Thoracic aorta endothelial cell (primary cell): ENCODE measurements at places on chromosomes 4 and X. TPM values are rescaled to one million over a fixed set of nuclear protein-coding genes. Genes with fewer than 3 reads are reported as not detected.

The AKAP4 gene
- not detected in 2 replicates for total RNA-seq

The ADGRG4 gene
- under 0.01 TPM in 1 of 2 replicates, not detected in the other for total RNA-seq

The PCSK1N gene
- total RNA-seq: not detected in 2 replicates

The GNRHR gene
- total RNA-seq: not detected in 2 replicates

The EREG gene
- total RNA-seq: not detected in 2 replicates

The MAGEA10 gene
- not detected in 2 replicates for total RNA-seq

The CXCL1 gene
- total RNA-seq: 64.6 and 78.5 TPM in 2 replicates

The PRPS2 gene
- 40.3 and 50.6 TPM in 2 replicates for total RNA-seq

The NKAP gene
- 5.5 and 5.6 TPM in 2 replicates for total RNA-seq

The FHDC1 gene
- total RNA-seq: 0.07 and 0.13 TPM in 2 replicates

The TFE3 gene
- 25.9 and 36.5 TPM in 2 replicates for total RNA-seq

The PDCL2 gene
- total RNA-seq: not detected in 2 replicates

The ATOH1 gene
- not detected in 2 replicates for total RNA-seq

The LRCH2 gene
- total RNA-seq: 4.5 and 9.2 TPM in 2 replicates

The ITM2A gene
- 40.1 and 57.7 TPM in 2 replicates for total RNA-seq

The ODAPH gene
- total RNA-seq: not detected in 2 replicates

The CCNG2 gene
- total RNA-seq: 22.2 and 24.2 TPM in 2 replicates

The RAI2 gene
- 0.65 and 0.80 TPM in 2 replicates for total RNA-seq

The SLC4A4 gene
- 0.13 and 0.29 TPM in 2 replicates for total RNA-seq

The PRAF2 gene
- total RNA-seq: 7.8 and 12.3 TPM in 2 replicates

The NLGN4X gene
- under 0.01 TPM in 1 of 2 replicates, not detected in the other for total RNA-seq

The SLC26A1 gene
- total RNA-seq: 0.13 TPM in 1 of 2 replicates, not detected in the other

The PFKFB1 gene
- total RNA-seq: 0.07 TPM in 1 of 2 replicates, not detected in the other

The MAOB gene
- not detected in 2 replicates for total RNA-seq
